ENCODE measurements at places on chromosomes 7 and 10.

DNA sequence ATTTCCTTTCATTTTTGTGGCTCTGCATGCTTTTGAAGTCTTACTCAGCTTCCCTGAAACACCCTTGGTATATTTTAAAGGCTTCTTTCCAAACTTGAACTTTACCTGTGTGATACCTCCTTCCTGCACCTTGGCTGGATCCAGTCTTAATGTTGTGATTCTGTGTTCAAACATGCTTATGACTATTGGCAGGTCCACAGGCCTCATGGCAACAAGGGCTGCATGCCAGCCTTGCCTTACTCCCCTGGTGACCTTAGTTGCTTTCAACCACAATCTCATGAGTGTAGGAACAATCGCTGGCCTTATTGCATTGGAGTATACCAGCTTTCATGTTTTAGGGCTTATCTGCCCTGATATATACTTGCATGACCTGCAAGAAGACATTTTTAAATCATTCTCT lies 238.7 kb downstream of the KIF20B start:
- DNase-seq, result no peak

- DNase-seq, result no peak
These were observed 30.3 kb upstream of the GPAM start for GRCh38 chr10:112213836-112214235.

DNA sequence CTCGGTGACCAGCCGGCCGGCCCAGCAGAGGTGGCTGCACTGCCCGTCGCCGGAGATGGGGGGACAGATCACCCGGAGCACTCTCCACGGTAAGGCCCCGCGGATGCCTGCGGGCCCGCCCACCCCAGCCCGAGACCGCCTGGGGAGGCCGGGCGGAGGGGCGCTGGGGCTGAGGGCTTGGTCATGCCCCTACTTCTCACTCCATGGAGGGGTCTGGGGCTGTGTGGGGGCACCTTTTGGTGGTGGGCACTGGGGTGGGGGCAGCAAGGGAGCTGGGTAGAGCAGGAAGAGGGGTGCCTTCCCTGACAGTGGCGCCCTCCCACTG lies 61.8 kb downstream of the NEURL1 start:
- DNase-seq, result no peak

DNA sequence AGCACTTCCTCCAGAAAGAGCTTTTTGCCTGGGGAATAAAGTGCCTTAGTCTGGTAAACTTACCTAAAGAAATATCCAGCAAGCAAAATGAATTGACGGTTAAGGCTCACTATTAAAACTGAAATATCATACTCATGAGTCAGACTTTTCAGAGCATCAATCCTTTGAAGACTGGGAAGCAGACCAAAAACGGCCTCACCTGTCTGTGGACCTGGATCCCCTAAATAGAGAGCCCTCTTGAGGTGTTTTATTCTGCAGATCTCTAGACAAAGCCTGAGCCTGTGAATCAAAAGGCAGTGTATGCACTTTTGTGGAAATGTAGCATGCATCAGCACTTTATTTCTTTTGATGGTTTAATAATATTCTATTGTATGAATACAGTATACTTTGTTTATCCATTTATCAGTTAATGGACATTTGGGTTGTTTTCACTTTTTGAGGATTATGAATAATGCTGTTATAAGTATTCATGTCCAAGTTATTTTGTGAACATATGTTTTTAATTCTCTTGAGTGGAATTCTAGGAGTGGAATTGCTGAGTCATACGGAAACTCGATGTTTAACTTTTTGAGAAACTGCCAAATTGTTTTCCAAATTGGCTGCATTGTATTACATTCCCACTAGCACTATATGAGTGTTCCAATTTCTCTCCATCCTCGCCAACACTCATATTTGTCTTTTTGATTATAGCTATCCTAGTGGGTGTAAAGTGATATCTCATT lies 449.0 kb upstream of the IGFBP3 start:
- DNase-seq, result no peak

DNA sequence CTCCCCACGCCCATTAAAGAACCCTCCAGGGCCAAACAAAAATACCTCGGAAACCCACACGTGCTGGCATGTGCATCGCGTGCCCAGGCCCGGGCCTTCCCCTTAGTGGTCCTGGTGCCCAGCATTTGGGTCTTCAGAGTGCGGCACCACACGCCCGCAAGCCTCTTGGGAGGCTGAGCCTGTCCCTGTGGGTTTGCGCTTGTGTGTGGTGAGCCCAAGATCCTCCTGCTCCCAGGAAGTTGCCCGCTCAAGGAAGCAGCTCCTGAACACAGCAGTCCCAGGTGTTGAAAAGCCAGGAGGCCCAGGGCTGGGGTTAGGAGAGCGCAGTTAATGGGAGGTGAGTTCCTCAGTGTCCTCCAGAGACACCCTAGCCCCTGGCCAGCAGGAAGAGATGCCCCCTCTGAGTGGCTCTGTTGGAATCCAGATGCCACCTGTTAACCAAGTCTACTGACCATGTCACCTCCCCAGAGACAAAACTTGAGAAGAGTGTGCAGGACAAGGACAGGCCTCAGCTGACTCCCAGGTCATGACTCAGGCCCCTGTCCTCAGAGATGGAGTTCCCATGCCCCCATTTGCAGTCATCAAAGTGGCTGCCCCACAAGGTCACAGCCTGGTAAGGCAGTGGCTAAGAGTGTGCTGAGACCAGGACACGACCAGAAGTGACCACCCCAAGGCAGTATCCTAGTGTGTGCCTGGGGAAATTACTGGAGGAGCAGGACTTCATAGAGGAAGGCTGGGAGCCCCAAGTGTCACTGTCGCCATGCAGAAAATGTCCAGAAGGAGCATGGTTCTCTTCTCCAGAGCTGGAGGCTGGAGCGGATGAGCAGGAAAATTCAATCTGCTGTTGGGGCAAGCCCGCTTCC lies 5.2 kb downstream of the FZD9 start:
- DNase-seq, result no peak

- DNase-seq, result no peak
These were observed 19.5 kb downstream of the CCDC71L start for GRCh38 chr7:106641416-106641815.

GRCh38 chr10:73865107-73865458 lies 9.3 kb downstream of the CAMK2G start:
- DNase-seq, result no peak

- DNase-seq, result no peak
These were observed 31.9 kb upstream of the SGCE start for GRCh38 chr7:94687810-94688209.

GRCh38 chr7:141700848-141701371 lies 1.1 kb downstream of the DENND11 start:
- no peak for DNase-seq

- no peak for DNase-seq
These were observed 79.9 kb upstream of the SMIM30 start for GRCh38 chr7:113198226-113198625.

DNA sequence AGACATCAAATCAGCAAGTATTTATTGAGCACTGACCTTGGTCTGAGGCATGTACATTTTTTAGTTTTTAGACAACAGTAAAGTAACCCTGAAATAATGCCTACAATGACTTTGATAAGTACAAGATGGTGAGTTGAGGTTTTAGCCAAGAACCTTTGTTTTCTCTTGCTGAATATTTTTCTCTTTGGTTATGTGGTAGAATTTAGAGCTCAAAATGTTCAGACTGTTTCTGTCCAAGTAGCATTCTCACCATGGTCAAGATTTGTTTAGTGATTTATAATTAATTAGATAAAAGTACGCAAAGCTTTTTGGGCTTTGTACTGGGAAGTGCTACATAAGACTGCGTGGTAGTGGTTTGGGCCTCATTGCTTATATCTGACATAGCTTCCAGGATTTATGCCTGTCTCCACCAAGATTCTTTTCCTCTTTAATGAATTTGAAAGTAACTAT lies 102.4 kb downstream of the KAT6B start:
- no peak for DNase-seq

- DNase-seq, result no peak
These were observed 297.6 kb upstream of the SP8 start for GRCh38 chr7:21084286-21084685.

GRCh38 chr10:60006062-60006461 lies 99.7 kb upstream of the CCDC6 start:
- DNase-seq, result no peak

DNA sequence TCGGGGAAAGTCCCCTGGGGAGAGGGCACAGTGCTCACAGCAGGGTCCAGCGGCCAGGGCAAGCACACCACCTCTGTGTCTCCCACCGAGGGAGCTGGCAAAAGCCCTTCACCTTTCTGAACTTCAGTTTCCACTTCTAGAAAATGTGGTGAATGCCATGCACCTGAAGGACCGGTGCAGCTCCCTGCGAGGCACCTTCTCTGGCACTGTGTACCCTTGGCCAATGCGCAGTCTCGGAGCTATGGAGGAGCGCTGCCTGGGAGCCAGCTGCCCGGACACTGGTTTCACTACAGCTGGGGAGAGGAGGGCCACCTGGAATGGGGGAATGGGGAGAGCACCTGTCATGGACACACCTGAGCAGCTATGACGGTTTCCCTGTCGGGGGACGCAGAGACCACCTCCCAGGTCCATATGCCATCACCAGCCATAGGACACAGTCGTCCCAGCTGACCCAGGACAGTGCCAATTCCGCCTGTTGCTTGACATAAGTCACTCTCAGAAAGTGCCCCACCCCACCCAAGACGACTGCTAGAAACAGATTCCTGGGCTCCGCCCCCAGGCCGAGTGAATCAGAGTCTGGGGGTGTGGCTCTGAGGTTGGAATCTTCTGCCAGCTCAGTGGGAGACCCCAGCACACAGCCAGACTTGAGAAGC lies 16.8 kb downstream of the RASGEF1A start:
- DNase-seq, result no peak

- no peak for DNase-seq
These were observed 375.5 kb upstream of the NRP1 start for GRCh38 chr10:33710006-33710405.

DNA sequence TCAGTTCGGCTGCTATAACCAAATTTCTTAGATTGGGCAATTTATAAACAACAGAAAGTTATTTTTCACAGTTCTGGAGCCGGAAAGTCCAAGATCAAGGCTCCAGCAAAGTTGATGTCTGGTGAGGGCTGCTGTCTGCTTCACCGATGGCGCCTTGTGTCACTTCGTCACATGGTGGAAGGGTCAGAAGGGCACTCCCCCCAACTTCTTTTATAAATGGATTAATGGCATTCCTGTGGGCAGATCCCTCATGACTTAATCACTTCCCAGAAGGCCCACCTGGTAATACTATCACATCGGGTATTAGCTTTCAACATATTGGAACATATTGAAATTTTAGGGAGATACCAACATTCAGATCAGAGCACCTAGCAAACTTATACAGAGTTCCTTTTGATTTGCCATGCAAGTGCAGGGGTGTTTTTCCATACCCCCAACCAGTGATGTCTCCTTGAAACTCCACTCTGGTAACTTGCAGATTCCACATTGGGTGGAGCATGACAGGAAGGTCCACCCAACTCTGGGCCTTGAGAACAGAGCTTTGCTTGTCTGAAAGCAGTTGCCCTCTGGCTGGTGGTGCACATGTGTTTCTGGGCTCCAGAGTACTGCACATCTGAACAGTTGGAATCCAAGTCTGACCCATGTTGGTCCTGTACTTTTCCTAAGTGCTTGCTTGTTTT lies 85.1 kb upstream of the KMT2E start:
- DNase-seq, result no peak

GRCh38 chr10:65968871-65969270 lies 957.0 kb upstream of the LRRTM3 start:
- no peak for DNase-seq

- no peak for DNase-seq
These were observed 30.2 kb upstream of the CYP26C1 start for GRCh38 chr10:93030409-93030808.

All from stimulated activated CD8-positive, alpha-beta memory T cell treated with anti-CD3 and anti-CD28 coated beads, Interleukin-4, amount 100 ng/mL, for 1 hour (primary cell).